ENCODE measurements at places on chromosomes 7 and 10.
A peak's percentile ranks its signal among the peaks of the same experiment; 100 is the strongest.

DNA sequence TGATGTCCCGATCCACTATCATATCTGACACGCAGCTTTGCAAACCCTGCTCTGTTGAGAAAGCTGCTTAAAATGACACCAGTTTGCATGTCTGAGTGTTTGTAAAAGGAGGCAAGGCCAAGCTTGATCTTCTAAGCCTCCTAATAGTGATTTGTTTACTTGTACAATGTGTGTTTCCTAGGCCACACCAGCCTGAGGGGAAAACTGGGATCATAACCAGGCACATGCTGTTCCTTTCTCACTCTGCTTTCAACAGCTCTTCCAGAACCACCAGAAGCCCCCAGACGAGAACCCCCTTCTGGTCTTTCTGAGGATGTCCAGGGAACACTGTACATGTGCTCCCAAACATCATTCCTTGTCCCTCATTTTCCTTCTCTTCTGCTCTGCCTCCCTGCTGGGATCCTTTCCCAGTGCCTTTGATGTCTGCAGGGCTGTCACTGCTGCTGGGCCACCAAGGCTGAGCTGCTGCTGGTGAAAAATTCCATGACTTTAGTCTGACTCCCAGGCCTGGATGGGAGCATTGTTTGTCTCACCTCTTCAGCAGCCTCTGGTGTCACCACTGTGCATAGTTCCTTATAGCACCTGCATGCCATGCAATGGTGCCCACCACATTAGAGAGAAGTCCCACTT, 4.0 kb upstream of the LGI1 start:
- DNase-seq, result no peak

GRCh38 chr10:113235508-113235907, 285.5 kb downstream of the TCF7L2 start:
- no peak for DNase-seq

- DNase-seq, result no peak
Observed at GRCh38 chr7:106070201-106070551, 41.9 kb downstream of the SYPL1 start.

- DNase-seq, result no peak
Observed at GRCh38 chr10:944034-944831, 12.7 kb upstream of the LARP4B start.

DNA sequence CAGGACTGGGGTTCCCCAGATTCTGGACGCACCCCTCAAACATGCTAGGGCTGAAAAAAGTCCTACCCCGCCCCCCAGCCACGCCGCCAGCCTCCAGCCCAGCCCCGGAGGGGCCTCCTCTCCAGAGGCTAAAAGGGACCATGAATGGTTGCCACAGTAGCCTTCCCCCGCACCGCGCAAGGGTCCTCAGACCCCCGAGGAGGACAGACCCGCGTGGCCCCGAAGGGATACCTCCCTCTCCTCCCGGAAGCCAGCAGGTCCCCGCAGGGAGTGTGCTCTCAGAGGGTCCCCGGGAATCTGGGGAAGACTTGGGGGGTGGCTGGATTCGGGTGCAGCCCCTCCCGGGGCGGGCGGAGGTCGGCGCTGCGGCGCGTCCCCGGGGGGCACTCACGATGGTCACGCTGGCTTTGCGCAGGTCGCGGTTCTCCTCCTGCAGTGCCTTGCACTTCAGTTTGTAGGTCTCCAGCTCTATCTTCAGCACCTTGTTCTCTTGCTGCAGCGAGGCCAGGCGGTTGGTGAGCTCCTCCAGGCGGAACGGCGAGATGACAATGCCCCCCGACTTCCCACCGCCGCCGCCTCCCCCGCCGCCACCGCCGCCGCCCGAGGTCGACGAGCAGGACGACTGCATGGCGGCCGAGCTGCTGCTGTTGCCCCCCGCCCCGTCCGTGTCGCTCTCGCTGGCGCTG, 482 bp downstream of the CCDC6 start:
- peak; percentile 60 for DNase-seq

DNA sequence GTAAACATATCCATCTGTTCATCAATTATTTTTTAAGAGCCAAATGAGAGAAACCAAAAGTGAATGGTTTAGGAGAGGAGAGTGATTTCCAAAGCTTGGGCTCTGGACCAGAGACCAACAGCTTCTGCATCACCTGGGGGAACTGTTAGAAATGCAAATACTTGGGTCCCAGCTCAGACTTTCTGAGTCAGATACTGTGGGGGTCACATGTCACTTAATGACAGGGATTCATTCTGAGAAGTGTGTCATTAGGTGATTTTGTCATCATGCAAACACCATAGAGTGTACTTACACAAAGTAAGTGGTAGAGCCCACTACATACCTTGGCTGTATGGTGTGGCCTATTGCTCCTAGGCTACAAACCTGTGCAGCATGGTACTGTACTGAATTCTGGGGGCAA, 128.5 kb upstream of the PRR15 start:
- no peak for DNase-seq

GRCh38 chr10:103934308-103934707, 16.3 kb upstream of the STN1 start:
- DNase-seq, result no peak

GRCh38 chr7:67343114-67343513, 346.5 kb downstream of the TYW1 start:
- DNase-seq, result no peak

DNA sequence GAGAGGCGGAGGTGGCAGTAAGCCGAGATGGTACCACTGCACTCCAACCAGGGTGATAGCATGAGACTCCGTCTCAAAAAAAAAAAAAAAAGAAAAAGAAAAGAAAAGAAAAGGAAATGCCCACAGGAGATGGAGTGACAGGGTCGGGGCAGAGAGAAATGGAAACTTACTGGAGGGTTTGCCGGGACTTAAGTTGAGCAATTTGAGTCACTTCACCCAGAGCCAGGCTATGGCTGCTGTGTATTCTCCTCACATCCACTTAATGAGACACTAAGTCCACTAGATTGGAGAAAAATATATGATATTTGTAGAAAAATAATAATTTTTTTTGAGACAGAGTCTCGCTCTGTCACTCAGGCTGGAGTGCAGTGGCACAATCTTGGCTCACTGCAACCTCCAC, 4.6 kb upstream of the PFKFB3 start:
- no peak for DNase-seq

DNA sequence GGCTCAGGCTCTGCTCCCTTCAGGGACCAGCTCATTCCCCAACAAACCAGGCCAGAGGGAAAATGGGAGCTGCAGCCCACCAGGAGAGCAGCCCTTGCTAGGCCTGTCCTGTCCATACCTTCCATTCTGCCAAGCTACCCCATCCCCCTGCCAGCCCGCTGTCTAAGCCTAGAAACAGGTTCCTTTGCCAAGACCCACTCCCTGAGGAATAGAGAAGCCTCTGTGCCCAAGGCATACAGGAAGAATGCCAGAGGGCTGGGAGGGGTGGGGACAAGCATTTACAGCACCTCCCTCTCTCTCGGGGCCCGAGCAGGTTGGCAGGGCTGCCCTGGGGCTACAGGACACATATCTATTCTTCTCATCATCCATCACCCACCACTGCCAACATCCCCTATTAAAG, 178.3 kb downstream of the GRID1 start:
- DNase-seq, result no peak

GRCh38 chr7:112199035-112199655, 7.1 kb downstream of the DOCK4 start:
- no peak for DNase-seq

DNA sequence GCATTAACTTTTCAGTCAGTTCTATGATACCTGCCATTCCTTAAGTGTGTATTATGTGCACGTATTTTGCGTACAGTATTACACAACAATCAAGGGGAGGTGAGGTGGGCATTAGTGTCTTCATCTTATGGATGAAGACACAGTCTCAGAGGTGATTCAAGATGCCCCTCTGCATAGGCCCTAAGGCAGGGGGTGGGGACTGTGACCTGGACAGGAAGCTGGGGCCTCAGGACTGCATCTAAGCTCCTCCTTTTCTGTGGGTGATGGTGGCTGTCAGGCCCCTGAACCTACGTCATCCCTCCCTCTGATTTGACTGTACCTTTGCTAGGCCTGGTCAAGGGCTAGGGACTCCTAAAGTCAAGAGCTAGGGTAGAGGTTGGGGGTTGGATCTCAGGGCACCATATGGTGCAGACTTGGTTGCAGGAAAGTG, 38.9 kb downstream of the HK1 start:
- no peak for DNase-seq

DNA sequence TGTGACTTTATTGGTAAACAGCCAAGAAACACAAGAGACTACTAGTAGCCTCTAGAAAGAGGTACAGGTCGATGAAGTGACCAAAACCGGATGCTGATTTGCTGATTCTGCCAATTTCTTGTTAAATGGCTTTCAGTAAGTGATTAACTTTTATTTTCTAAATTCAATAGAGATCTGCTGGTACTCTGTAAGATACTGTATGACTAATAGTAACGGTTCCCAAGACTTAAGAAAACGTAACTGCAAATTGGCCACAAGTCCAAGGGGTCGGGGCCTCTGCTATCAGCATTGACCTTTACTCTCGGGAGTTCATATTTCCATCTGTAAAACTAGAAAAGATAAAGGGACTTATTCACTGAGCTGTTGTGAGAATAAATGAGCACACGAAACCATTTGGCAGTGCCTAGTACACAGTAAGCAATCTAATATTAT, 1.4 kb downstream of the FAM3C start:
- DNase-seq, result no peak

DNA sequence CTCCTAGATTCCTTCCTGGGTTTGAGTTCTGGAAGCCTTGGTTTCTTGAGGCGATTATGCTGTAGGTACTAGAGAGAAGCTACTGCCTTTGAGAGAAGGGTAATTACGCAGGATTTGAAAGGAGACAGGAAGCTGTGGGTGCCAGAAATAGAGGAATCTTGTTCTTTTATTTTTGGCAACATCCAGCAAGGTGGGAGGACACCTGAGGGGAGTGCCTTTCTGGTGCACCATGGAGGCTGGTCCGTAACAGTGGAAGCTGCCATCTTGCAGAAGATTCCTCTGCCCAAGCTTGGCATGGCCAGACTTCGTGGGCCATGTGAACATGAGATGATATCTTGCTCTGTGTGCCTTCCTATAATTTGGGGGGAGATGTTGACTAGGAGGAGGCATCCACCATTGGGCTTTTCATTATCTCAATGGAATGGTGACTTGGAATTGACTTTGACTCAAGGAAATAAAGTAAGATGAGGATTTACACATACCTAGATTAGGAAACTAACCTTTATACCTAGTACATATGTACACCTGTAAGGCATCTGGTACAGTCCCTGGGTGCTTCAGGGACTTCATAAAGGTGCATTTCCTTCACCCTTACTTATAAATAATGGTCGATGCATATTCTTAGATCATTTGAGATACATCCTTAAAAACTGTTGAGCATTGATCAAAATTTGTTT, 98.2 kb downstream of the PFKFB3 start:
- no peak for DNase-seq

GRCh38 chr10:92298487-92298886, 7.5 kb downstream of the MARCHF5 start:
- DNase-seq, result no peak

DNA sequence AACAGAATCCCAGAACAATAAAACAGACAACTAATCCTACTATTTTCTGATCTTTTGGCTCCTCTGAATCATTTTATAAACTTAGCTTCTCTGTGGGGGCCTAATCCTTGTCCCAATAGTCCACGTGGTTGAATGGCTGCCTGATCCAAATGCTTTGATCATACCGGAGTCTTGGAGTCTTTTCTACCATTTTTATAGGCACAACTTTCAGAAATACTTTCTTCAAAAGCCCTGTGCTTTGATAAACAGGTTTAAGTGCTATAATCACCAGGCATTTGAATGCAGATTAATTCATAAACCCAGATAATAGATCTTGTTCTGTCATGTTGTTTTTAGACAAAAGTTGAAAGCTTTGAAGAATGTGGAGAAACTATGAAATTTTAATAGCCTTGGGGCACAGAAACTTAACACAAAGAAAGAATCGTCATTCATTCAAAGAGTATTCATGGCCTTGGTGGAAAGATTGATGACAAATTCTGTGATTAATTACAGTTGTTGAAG, 163.7 kb downstream of the AHR start:
- DNase-seq, result no peak

- DNase-seq, result peak; percentile 45
Observed at GRCh38 chr10:44863344-44864047, 47.6 kb upstream of the TMEM72 start.

- DNase-seq, result peak; percentile 20
Observed at GRCh38 chr10:130418731-130419130, 282.5 kb downstream of the GLRX3 start.

- no peak for DNase-seq
Observed at GRCh38 chr7:36387435-36388231, 2.0 kb upstream of the ANLN start.
